D721Med (cell line): ENCODE measurements at places on chromosomes 6 and 20.
A peak's percentile ranks its signal among the peaks of the same experiment; 100 is the strongest.

DNA sequence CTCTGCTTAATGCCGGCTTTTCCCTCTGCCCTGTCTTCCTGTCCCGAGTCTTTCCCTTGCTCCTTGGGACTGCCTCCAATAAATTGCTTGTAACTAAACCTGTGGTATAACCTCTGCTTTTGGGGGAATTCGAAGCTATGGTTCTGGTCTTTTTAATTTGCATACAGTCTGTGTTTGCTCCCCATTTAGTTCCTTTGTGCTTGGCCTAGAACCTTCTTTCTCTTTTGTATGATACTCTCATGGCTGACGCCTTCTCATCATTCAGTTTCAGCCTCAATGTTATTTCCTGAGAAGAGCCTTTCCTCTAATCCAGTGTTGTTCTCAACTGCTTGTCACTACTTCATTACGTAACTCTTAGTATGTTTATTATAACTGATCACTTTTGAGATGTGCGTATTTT lies 248.0 kb downstream of the PHF3 start:
- DNase-seq, result no peak

DNA sequence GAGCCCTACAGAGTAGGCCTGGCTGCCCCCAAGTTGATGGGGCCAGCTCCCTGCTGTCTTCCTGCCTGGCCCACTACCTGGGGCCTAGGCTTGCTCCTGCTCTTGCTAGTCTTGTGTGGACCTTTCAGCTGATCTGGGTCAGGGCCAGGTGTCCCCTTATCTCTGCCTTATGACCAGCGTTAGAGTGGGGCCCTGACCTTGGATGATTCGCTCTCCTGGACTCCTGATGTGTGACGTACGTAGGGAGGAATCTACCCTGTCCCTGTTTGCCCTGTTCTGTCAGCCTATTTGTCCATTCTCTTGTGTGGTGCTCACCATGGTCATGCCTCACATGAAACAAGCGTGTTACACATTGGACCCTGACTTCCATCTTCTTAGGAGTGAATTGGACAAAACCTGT lies 571.8 kb downstream of the QKI start:
- DNase-seq, result no peak

- DNase-seq, result no peak
Measured at GRCh38 chr6:31115941-31116560, 1.5 kb downstream of the PSORS1C1 start.

GRCh38 chr6:132131758-132132157 lies 180.6 kb upstream of the CCN2 start:
- DNase-seq, result no peak

DNA sequence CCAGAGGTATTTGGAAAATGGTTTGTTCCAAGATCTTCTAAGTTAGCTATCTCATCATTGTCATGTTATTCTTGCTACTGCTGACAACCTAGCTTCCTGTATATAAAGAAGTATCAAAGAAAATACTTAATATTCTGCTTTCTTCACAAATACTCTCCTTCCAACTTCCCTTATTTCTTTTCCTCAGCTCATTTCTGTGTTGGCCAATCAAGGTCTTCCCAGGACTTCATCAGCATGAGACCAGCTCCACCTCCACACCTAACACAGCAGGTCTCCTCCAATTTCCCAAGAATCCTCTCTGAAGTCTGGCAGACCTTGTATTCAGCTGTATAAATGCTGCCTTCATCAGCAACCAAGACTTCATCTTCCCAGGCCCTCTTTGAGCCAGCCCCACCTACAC lies 538.6 kb upstream of the JARID2 start:
- DNase-seq, result no peak

GRCh38 chr6:104325341-104326172 lies 534.2 kb downstream of the HACE1 start:
- peak; percentile 27 for DNase-seq

GRCh38 chr6:139446768-139447655 lies 72.6 kb upstream of the CITED2 start:
- DNase-seq, result no peak

DNA sequence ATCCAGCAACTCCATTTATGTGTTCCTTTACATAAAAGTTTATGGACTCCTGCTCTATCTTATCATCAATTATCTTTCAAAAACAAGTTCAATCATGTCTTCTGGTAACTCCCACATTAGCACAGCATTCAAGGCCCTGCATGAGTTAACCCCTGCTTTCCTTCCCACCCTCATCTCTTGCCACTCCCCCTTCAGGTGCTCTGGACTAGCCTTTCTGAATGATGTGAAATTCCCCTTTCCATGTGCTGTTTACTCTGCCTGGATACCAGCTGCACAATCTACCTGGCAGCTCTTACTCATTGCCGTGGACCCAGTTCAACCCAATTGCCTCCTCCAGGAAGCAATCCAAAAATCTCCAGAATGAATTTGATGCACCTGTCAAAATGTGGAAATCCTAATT lies 11.9 kb downstream of the ADGRF4 start:
- no peak for DNase-seq

DNA sequence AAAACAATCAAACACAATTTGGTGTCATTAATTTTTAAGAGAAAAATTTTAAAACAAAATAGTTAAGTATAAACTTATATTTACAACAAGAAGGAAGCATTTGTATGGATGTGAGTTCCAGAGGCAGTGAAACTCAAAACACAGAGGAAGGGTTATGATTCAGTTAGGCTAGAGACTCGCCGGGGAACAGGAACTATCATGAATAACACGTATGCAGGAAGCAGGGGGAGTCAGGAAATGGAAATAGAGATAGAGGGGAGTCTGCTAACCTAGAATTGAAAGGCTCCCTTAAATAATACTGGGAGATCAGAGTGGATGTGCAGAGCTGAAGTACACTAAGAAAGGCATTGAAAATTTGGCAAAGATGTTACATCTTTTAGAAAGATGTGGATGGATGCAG lies 14.2 kb upstream of the HLA-DRB1 start:
- no peak for DNase-seq

- no peak for DNase-seq
Measured at GRCh38 chr6:136551103-136551502, 881 bp upstream of the MAP7 start.

DNA sequence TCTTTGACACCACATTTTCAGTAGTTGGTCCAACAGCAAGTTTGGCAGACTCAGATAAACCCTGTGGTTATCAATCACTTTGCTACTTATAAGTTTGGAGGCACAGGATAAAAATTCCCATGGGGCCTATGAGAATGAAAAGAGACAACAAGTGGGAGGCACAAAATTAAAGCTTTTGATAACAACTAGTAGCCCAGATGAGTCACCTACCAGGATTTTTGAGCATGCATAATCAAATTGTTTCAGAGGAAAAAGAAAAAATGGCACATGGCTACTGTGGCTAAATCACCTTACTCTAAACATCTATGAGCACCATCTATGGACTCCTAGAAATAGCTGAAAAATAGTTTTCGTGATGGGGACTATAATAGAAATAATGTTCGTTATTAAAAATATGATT lies 40.8 kb upstream of the BMP5 start:
- no peak for DNase-seq

DNA sequence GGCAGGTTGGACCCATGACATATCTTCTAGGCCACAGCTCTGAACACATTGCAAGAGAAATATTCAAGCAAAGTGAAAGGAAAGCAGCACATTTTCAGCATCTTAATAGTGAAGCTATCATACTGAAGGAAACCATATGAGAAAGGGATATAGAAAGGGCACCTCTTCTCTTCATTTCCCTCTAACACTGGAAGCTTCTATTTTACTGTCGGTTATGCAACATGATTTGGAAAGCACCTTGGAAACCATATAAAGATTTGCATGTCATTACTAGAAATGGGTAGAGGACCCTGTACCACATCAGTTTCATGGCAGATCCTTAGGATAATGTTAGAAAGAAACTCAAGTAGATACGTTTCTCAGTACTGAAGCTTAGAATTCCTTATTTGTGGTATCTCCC lies 70.5 kb upstream of the HMGN3 start:
- DNase-seq, result no peak

- DNase-seq, result no peak
Measured at GRCh38 chr20:63452821-63453523, 19.5 kb downstream of the KCNQ2 start.

DNA sequence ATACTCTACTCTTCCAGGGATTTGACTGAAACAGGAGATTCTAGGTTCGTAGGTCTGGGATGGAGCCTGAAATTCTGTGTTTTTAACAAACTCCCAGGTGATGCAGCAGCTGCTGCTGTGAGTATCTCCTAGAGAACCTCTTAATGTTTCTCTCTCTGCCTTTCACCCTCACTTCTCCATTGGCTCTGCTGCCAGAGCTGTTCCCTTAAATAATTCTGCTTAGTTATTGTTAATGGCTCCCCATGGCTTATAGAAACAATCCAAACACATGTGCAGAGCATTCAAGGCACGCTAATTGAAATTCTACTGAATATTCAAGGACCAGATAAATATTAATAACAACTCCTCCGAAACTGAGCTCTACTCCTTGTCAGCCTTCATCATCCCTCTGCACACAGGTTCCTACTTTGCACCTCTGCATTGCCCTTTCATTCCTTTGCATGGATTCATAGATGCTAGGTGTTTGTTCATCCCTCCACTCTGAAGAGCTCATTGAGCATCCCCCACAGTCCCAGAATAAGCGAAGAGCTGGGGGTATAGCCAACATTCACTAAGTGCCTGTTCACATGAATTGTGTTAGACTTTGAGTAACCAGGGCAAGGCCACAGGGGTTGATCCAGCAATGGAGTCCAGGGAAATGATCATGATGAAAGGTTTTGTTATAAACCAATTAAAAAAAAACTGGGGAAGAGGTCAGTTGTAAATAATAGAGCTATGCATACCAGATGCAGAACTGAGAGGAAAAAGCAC lies 488.4 kb upstream of the JAG1 start:
- no peak for DNase-seq

DNA sequence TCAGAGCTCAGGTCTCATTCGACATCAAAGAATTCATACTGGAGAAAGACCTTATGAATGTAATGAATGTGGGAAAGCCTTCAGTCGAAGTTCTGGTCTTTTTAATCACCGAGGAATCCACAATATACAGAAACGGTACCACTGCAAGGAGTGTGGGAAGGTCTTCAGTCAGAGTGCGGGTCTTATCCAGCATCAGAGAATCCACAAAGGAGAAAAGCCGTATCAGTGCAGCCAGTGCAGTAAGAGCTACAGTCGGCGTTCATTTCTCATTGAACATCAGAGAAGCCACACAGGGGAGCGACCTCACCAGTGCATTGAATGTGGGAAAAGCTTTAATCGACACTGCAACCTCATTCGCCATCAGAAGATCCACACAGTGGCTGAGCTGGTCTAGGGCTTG lies 7.7 kb downstream of the ZSCAN9 start:
- no peak for DNase-seq

GRCh38 chr6:51528556-51528955 lies 558.9 kb downstream of the PKHD1 start:
- no peak for DNase-seq

DNA sequence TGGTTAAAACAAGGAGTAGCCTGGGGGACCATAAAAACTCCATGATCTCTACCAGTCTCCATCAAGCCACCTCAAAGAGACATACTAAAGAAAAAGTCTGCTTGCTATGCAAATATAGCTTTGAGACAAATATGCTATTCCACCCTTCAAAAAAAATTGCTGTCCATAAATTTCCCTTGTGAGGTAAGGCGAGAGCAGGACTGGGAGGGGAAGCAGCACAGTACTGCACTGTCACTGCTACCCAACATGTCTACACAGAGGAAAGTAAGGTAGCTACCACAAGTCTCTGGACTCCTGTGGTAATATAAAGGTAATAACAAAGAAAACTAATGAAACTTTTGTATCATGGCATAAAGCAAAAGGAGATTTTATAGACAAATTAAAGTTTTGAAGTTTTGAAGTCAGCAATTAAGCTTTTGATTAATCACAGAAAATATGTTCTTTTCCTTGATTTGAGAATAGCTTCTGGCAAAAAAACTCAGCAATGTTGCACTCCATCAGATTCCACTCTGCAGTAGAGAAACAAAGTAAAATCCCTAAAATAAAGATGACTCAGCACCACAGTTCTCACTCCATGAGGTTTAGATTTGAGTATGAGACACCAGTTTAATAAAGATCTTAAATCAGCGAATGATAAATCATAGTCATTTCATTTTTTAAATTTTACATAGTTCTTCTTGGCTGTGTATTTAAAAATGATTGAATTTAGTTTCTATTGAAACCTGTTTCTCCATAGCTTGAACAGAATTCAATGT lies 602.4 kb downstream of the COL12A1 start:
- DNase-seq, result no peak

- DNase-seq, result no peak
Measured at GRCh38 chr6:101830501-101831031, 437.1 kb downstream of the GRIK2 start.

GRCh38 chr6:136169394-136170148 lies 80.5 kb downstream of the MTFR2 start:
- no peak for DNase-seq

DNA sequence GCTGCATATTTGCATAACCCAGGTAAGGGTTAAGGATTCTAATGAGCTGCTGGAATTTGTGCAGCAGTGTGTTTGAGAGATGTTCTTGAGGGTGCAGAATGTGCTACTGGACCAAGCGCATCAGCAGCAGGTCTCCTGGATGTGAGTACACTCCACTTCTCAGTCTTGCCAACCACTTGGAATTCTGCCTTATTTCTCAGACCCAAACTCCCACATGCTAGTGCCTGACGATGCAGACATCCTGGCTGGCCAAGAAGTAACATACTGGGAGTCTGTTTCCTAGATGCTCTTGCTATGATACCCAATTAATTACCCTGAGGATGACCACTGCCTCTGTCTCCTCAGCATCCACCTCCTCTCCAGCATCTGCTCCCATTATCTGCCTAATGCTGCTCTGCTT lies 186.6 kb downstream of the MOXD1 start:
- no peak for DNase-seq

GRCh38 chr6:16623029-16623653 lies 138.1 kb downstream of the ATXN1 start:
- no peak for DNase-seq

GRCh38 chr6:79157961-79158644 lies 76.4 kb downstream of the HMGN3 start:
- no peak for DNase-seq

GRCh38 chr20:59125332-59125731 lies 38.3 kb upstream of the ZNF831 start:
- no peak for DNase-seq

DNA sequence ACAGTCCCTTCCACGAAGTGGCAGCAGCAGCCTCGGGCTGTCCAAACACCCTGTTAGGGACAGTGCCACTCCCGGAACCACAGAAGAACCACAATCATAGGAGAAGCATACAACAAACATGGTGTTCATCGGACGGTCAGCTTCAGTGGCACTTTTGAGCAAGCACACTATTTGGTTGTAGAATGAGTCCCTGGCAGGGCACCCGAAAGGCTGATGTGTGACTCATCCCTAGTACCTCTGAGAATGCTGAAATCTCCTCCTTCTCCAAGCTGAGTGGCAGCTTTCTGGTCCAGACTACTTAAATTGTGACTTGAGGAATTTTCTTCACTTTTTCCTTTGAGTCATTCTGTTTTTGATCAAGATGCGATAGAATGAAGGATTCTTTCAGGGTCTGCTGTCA lies 282.5 kb downstream of the ESR1 start:
- no peak for DNase-seq
